ENCODE measurements at places on chromosomes 5 and 9.

DNA sequence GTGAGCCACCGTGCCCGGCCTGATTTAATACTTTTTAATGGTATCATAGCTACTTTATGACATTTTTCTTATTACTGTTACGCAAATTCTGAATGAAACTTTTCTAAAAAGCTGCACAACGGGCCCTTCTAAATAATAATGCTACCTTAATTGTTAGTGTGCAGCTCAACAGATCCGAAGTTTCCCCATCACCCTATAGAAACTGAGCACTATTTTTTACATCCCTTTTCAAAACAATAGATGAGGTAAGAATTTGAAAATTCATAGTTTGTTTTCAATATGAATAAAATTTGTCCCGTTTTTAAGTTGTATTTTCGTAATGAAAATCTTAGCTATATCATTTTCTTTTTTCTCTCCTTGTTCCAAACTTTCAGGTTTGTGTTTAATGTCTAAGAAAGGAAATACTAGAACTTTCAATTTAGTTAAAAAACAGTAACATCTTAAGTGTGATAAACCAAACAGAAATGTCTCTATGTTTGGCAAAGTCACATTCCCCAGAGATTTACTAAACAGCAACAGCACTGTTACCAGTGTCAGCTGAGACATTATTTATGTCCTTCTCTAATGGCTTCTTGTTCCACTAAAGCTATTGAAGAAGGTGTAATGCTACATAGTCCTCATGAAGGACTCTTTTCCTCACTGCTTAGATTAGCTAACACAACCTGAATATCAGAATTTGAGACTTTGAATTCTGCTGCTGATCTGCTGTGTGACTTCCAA lies 22.9 kb downstream of the KIF2A start:
- no peak for DNase-seq

DNA sequence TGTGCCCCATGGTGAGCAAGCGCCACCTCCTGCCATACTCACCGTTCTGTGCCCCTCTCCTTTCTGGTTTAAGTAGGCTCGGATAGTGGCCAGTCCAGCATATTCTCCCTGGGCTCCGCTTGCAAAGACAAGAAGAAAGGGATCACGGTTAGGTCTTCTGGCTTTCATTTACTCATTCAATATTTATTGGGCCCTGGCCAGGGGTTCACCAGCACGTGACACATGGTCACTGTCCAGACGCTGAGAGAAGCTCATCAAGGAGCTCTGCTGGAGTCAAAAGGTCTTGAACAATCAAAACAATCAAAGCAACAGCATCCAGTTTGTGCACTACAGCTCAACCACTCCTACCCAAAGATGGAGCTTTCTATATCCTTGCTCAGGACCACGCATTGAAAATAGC lies 80.2 kb downstream of the GLDC start:
- DNase-seq: no peak

DNA sequence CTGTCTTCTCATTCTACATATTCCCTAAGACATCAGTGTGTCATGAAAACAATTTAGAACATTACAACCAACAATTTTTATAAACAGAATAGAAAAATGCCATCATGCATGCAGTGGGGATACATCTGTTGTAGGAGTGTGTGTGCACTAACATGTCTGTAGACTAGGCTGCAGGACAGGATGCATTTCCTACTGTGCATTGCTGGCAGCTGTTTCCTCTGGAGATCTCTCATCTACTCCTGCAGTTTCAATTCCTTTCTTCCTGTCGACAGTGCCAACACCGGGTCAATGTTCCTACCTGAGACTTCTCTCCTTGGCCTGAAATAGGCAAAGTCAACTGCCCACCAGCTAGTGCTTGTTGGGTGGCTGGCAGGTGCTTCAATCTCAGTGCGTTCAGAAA lies 69.8 kb downstream of the ANKH start:
- no peak for DNase-seq

- no peak for DNase-seq
These were observed 264.6 kb downstream of the NDUFS4 start for GRCh38 chr5:53825016-53825415.

GRCh38 chr9:16754662-16755061 lies 115.8 kb downstream of the BNC2 start:
- no peak for DNase-seq

DNA sequence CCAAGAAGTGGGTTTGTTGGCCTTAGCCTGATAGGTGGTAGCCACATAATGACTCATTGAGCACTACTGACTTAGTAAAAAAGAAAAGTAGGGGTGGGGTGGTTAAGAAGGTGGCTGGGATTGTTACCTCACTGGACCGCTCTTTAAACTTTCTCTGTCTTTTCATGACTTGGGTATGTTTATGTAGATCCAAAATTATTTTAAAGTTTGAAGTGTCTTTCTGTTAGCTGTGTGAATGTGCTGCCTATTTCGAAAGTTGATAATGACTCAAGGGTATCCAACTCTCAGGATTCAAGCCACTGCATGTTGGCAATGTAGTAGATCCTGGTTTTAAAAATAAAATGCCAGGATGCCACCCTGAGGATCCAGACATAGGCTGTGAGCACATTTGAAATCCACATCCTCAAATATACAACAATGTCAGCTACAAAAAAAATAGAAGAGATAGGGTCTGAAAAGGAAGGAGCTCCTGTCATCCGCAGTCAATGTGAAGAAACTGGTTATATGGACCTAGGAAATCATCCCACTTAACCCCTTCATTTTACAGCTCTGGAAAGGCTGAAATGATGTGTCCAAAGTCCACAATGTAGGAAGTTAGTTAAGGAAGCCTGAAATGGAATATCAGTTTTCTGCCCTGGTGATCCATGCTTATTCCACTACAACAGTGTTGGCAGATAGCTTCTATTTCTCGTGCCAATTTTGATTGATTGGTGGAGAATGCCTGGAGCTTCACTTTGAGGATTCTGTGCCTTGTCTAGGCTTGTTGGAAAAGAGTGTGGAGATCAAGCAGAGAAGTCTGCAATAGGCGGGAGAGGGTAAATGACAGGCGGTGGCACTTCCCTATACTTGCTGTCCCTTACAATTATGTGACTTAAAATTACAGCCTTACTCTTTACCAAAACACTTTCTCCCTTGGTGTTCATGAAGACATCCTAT lies 23.4 kb downstream of the ZNF462 start:
- DNase-seq: peak; percentile 43

- peak; percentile 81 for DNase-seq
These were observed 724 bp downstream of the SGTB start for GRCh38 chr5:65721050-65721719.

DNA sequence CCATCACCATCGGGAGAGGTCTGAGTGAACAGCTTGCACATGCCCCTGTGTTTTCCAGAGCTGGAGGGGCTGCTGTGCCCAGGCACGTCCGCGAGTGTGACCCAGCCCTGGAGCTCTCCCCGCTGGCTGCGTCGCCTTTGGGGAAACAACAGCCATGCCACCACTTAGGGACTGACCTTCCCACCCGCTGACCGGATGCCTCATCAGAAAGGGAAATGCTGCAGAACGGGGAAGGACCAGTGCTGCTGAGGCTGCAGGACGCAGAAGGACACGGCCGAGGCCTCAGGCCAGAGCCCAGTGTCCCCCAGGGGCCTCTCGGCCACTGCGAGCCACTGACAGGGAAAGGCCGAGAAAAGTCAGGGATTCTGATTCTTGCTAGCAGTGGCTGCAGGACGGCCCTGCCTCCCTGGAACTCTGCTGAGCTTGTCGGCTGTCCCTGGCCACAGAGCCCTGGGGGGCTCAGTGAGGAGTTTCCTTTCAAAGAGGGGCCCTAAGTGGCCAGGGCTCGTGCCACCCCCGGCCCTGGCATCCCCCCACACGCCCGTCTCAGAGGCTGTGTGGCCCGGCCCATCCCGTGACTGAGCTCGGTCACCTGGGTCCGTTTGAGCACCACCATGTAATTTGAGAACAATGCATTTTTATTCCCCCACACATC lies 130.8 kb downstream of the ZNF354C start:
- no peak for DNase-seq

- DNase-seq: no peak
These were observed 43.4 kb upstream of the COL5A1 start for GRCh38 chr9:134597957-134598883.

GRCh38 chr5:134142052-134142451 lies 27.6 kb downstream of the TCF7 start:
- no peak for DNase-seq

DNA sequence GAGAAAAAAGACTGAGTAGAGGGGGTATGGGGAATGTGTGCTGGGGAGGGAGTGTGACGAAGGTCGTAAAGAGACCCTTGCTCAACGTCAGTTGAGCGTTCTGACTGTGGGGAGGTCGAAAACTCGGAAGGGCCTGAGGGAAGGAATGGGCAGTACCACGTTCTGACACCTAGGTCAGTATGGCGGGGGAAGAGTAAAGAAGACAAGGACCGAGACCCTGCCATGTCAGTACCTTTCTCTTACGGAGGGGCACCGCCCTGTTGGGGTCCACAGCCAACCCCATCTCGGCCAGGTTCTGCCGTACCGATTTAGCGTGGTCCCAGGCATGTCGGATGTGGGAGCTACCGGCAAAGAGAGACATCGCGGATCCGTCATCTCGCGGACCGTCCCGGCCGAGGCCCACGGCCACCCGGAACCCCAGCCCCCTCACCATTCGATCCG lies 375 bp downstream of the NOP16 start:
- peak; percentile 44 for DNase-seq

GRCh38 chr9:95854386-95855020 lies 21.0 kb upstream of the ERCC6L2 start:
- no peak for DNase-seq

- no peak for DNase-seq
These were observed 131.4 kb downstream of the CCDC192 start for GRCh38 chr5:127834554-127834953.

- no peak for DNase-seq
These were observed 109.6 kb upstream of the MOCS2 start for GRCh38 chr5:53219174-53219573.

DNA sequence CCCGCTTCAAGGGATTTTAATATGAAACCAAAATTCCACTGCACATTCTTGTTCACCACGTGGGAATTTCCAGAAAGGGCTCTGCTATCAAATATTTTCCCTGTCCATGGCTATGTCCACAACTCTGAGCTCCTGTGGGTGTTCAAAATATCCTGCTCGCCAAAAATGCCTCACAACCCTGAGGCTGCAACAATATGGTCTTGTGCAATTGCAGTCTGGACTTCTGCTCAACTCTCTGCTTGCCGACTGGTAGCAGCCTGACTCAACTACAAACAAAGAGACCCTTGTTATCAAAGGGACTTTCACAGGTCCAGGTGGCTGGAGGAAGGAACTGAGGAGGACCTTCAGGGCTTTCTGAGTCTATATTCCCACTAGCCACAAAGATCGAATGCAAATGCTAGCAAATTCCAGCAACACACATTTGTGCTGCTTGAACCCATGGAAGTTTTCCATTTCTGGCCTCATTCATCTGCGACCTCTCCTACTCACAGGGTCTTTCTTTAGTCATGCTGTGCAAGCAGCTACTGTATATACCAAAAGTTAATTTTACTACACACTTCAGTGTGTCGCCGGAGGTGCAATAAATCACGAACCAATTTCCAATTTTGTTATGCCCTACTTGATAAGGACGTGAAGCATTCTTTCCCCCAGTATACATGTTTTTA lies 169.2 kb upstream of the SLC30A5 start:
- DNase-seq: no peak

- DNase-seq: no peak
These were observed 101.2 kb downstream of the TTC39B start for GRCh38 chr9:15205632-15206420.

- no peak for DNase-seq
These were observed 345.9 kb upstream of the RIOK2 start for GRCh38 chr5:97528941-97529340.

GRCh38 chr9:135522137-135522877 lies 1.1 kb downstream of the LCN1 start:
- no peak for DNase-seq

- DNase-seq: no peak
These were observed 64.5 kb downstream of the C9orf152 start for GRCh38 chr9:110143485-110143884.

DNA sequence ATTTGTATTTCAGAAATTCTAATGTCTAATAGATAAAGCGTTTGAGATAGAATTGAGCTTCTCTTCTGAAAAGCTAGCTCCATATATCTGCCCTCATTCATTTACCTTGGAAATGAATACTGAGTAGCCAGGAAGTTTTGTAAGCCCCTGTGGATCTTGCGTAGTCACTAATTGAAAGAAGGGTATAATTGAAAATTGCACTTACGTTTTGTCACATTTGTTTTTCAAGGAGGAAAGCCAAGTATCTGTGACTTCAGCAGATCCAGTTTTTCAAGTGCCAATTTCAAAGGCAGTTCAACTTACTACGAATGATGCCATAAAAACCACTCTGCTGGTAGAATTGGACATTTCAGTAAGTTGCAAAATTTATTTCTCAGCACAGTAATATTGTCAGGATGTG lies 14.0 kb downstream of the MTRR start:
- no peak for DNase-seq

DNA sequence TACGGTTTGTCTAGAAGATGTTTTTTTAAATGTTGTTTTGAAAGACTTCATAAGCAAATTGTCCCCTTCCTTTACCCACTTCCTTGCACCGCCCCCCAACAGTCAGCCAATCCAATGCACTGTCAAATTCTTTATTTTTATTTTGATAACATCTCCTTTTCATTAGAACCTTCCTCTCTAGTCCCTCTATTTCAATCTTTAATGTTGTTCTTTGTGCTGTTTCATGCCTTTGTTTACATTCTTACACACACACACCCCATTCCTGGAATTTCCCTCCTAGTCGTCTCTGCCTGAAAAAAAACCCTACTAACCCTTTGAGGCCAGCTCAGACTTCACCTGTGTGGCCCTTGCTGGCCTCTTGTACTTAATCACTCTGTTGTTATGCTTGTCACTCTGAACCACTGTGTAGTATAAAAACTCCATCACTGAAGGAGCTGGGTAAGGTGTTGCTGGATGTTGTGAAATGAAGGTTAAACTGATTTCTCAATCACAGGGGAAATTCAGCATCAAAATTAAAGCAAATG lies 133.4 kb downstream of the UGCG start:
- no peak for DNase-seq

All from NCI-H446 (cell line).